ENCODE measurements at places on chromosomes 3 and 15.

DNA sequence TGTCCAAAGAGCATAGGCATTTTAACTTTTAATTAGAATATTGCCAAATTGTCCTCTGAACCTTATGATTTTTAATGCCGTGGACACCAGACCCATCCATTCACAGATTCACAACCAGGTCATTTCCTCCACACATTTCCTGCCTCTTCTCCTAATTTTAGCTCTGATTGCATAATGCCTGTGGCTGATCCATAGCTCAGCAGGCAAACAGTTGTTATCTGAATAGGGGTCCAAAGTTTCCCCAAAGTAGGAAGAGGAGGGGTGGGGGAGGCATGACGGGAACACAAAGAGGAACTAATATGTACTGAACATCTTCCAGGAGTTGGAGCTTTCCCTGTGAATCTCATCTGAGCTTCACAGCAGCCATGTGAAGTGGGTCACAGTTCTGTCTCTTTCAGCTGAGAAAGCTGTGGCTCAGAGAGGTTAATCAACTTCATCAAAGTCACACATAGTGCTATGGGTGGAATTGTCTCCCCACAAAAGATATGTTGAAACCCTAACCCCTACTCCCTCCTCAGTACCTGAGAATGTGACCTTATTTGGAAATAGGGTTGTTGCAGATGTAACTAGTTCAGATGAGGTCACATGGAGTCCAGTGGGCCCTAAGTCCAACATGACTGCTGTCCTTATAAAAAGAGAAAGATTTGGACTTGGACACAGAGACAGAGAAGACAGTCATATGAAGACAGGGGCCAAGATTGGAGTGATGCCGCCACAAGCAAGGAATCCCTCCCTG lies 106.7 kb upstream of the AGBL1 start:
- DNase-seq: no peak

DNA sequence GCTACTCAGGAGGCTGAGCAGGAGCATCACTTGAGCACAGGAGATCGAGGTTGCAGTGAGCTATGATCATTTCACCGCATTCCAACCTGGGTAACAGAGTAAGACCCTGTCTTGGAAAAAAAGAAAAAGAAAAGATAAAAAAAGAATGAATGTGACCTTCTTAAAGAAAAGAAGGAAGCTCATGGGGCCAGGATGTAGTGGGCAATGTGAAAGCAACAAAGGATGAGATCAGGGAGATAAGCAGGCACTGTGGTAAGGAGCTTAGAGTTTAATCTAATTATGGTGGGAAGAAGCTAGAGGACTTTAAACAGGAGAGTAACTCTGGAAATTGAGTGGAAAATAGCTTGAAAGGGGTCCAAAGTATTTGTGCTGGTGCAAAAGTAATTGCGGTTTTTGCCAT lies 231.6 kb upstream of the UBE2E2 start:
- no peak for DNase-seq

GRCh38 chr3:29582273-29582672 lies 301.4 kb downstream of the RBMS3 start:
- no peak for DNase-seq

DNA sequence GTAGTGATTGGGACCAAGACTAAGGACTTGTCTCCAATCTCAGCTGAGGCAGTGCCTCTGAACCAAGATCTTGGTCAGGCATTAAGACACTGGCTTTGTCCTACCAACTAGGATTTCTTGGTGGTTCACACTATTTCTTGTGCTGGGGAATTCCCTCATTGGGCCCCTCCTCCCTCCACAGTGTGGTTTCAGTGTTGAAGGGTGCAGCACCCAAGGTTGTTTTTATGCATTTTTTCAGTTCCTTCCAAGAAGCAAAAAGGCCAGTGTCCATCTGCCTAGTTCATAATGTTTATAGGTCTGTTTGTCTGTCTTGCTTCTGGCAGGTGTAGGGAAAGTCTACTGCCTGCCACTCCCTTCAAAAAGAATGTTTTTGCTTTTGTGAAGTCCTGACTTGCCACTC lies 10.6 kb upstream of the ITPKA start:
- DNase-seq: no peak

- no peak for DNase-seq
These were observed 6.1 kb downstream of the ZIC1 start for GRCh38 chr3:147415286-147415685.

- DNase-seq: peak; percentile 10
These were observed 319.6 kb downstream of the ZBTB20 start for GRCh38 chr3:114827495-114827894.

GRCh38 chr3:159803459-159803858 lies 185.2 kb upstream of the IL12A start:
- DNase-seq: no peak

DNA sequence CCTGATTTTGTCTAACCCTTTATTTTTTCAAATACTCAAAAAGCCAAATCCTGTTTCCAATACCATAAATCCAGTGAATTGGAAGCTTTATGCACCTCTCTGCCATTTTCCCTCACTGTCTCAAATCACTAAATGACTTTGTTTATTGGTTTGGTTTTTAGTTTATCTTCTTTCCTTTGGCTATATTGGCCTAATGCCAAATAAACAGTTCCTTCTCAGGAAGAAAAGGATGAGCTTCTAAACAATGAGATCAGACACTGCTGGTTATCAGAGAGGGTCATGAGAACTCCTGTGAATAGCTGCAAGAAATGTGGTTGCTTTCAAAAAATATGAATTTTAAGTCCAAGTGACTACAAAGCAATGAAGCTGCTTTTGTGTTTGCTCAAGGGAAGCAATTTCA lies 359.9 kb downstream of the MECOM start:
- DNase-seq: no peak

- DNase-seq: no peak
These were observed 59.5 kb downstream of the SCN11A start for GRCh38 chr3:38992117-38992760.

GRCh38 chr3:43764056-43764455 lies 73.3 kb downstream of the ABHD5 start:
- DNase-seq: no peak

GRCh38 chr3:158058495-158059130 lies 47.6 kb downstream of the SHOX2 start:
- no peak for DNase-seq

- DNase-seq: no peak
These were observed at the start of gene ALDH1A2 for GRCh38 chr15:58065445-58066041. TSS of gene ALDH1A2 (minus strand) at chr15:58065711. CDS start at chr15:58065650, 61 bp downstream.

DNA sequence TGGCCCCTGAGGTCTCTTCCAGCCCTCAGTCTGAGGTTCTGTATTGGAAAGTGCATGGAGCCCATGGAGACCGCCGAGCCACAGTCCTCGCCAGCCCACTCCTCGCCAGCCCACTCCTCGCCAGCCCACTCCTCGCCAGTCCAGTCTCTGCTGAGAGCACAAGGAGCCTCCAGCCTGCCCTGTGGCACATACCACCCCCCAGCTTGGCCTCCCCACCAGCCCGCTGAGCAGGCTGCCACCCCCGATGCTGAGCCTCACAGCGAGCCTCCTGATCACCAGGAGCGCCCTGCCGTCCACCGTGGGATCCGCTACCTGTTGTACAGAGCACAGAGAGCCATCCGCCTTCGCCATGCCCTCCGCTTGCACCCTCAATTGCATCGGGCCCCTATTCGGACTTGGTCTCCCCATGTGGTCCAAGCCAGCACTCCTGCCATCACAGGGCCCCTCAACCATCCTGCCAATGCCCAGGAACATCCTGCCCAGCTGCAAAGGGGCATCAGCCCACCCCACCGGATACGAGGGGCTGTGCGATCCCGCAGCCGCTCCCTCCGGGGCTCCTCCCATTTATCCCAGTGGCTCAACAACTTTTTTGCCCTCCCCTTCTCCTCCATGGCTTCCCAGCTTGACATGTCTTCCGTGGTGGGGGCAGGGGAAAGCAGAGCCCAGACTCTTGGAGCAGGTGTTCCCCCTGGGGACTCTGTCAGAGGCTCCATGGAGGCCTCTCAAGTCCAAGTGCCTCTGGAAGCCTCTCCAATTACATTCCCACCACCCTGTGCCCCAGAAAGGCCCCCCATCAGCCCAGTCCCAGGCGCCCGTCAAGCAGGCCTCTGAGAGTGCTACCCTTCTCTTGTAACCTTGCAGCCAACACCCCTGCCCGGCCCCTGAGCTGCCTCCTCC lies 40.9 kb downstream of the PML start:
- DNase-seq: no peak

DNA sequence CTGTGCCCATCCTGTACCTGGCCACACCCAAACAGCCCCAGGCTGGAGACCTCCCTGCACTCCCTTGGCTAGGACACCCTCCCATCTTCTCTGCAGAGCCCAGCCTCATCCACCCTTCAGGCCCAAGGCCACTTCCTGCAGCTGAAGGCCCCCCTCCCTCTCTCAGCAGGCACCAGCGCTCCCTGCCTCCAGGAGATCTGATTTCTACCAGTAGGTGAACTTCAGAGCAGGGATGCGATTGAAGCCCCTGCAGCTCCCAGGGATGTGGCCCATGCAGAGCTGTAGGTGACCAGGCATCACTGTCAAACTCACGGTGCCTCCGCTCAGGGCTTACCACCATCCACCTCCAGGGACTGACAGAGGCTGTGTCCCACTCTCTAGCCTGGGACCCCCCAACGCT lies 96.3 kb downstream of the NUP210 start:
- DNase-seq: no peak

DNA sequence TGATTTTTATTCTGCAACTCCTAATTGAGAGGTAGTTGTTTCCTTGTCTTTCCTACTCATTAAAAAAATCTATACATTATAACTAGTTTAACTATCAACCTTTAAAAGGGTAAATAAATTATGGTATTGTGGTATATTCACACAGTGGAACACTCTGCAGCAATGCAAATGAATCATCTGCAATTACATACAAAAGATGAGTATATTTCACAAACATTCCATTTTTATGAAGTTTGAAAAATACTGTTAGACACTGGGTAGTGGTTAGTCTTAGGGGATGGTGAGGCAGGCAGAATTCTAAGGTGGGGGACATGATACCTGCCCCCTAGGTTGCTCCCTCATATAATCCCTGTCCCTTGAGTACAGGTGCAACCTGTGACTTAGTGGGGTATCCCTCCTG lies 44.0 kb upstream of the MAGI1 start:
- DNase-seq: no peak

DNA sequence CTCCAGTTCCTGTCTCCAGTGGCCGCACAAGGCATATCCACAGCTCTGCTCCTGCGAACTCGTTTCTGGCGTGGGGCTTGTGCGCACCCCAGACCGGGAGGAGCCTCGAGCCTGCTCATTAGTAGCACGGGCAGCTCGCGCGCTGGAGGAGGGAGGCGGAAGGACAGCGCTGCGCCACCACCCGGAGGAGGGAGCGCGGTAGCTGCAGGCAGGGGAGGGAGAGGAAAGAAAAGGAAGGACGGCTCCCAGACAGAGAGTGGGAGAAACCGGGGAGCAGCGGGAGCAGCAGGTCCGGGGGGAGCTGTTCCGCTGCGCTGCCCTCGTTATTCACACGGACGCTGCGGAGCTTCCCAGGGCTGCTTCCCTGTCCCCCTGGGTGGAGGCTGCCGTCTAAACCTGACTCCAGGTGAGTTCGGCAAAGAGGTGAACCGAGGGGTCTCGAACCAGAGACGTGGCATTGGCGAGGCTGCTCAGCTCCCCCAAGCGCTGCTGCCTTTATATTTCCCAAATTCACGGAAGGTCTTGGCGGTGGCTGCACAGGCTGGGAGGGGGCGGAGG lies 121.3 kb upstream of the ZNF717 start:
- DNase-seq: no peak

DNA sequence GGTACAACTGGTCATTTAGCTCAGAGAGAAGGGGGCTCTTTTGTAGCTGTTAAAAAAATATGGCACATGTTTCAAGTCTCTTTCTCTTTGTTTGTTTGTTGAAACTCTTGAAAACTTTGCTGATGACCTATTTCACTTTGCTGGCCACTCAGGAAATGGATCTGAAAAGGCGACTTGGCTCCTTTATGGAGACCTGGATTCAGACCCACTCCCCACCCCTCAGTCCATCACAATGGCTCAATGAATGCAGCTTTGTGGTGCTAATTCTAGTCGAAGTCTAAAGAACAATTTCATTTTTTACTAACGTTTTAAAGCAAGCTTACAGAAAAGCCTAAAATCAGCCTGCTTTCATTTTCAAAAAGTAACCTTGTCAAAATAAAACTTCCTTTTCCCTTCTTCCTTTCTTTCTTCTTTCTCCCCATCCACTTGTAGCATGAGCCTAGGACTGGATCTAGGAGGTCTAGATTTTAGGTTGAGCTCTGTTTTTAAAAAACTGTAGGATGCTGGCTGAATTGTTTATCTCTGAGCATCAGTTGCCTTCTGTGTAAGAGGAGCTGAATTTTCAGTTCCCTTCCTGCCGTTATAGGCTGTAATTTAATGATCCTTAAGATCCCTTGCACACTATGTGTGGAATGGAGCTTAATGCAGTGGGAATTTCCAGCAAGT lies 165.5 kb upstream of the FEZF2 start:
- DNase-seq: no peak

Measured in skin of body (tissue), 3 donors.